Central memory CD8-positive, alpha-beta T cell (primary cell): ENCODE measurements at places on chromosomes 4 and X.

GRCh38 chr4:73850261-73850970 lies 2.7 kb upstream of the PF4V1 start:
- no peak for DNase-seq
- H3K27ac ChIP-seq = no peak overlapping the region
- H3K4me1 ChIP-seq = no peaks in the 10 kb centered on the region
- no peaks in the 10 kb centered on the region for H3K27me3 ChIP-seq
- no peak overlapping the region for H3K4me3 ChIP-seq

DNA sequence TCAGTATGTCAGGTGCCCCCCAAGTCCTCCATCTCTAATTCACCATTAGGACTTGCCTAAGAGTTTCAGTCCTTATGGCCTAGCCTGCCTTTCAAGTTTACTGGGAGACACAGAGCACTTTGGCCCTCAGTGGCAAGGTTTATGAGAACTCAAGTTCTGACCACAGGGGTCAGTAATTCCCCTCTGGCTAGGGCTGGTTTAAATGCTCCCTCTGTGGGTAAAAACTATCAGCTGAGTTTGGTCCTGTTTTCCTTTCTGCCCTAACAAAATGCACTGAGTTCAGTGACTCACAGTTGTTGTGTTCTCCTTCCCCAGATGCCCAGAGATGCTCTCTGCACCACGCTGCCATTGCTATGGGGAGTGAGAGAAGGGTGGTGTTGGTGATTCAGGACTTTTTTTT lies 163.2 kb downstream of the RELL1 start:
- peaks cover 21% of the 10 kb centered on the region for H3K27me3 ChIP-seq
- DNase-seq = no peak
- H3K4me1 ChIP-seq = no peaks in the 10 kb centered on the region
- H3K4me3 ChIP-seq = no peak overlapping the region
- H3K27ac ChIP-seq = no peak overlapping the region

- no peak overlapping the region for H3K4me3 ChIP-seq
- H3K4me1 ChIP-seq = peaks cover 29% of the 10 kb centered on the region
- no peaks in the 10 kb centered on the region for H3K27me3 ChIP-seq
- peak overlapping the region; percentile 83 for H3K27ac ChIP-seq
Observed at GRCh38 chrX:2373615-2374014, 127.2 kb downstream of the DHRSX start.

DNA sequence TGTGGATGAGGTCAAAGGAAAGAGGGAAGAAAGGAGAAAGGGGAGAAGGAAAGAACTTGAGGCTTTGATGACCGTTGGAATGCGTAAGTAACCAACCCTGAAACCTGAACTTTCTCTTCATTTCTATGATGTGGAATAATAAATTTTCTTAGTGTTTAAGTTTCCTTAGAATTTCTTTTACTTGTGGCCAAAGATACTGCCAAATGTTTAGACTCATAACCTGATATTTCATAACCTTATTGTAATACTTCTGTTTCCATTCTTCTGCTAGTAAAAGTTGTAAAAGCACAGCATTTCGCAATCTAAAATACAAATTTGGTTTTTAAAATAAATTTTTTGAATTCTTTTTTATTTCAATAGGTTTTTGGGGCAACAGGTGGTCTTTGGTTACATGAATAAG lies 258.5 kb upstream of the GIMD1 start:
- no peaks in the 10 kb centered on the region for H3K36me3 ChIP-seq
- H3K4me3 ChIP-seq = no peak overlapping the region
- H3K27me3 ChIP-seq = no peaks in the 10 kb centered on the region
- DNase-seq = no peak

DNA sequence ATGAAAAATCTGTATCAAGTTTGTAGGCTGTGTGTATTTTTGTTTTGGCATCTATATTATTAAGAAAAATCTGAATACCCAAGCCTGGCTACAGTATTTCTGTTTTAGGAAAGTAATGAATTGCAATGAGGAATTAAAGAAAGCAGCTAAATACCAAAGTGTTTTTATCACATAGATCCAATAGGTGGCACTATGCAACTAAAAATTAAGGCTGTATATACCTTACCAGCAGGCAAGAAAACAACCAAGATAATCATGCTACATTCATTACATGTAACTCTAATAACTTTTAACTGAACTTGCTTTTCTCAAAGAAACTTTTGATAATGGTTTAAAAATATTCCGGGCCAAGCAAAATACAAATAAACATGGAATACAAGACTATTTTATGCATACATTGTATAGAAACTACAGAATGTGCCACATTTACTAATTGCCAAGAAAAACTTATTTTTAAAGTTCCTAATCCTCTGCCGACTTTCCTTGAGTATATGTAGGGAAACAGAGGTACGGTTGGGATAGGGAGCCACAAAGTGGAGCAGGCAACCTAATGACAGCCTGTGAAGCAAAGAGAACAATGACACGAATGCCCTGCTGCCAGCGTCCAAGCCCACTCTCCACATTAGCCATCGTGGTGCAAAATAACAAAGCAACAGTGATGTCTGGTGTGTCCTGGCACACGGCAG lies 63.7 kb downstream of the SEC24D start:
- no peak for DNase-seq
- no peaks in the 10 kb centered on the region for H3K27me3 ChIP-seq
- H3K4me1 ChIP-seq = no peaks in the 10 kb centered on the region
- H3K27ac ChIP-seq = no peak overlapping the region

DNA sequence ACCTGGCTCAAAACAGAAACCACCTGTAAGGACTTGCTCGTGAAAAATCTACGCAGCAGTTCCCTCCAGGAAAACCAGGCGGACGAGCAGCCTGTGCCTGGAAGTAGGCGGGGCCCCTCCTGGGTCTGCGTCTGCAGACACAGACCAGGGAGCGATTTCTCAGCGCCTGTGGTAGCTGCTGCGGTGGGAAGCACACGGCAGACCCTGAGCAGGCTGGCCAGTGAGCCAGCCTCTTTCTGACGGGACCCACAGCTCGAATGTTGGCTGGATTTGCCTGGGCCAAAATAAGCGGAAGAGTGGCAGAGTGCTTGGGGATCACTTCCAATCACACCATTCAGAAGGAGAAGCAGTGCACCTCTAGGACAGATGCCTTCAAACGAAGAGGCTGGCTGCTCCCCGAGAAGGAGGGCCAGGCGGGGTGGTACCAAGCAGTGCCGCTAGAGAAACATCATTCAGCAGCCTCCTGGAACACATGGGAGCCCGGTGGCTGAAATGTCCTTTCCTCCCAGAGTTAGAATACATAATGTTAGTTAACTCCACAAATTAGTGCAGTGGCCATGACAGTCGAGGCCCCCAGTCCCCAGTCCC lies 85.9 kb downstream of the GATB start:
- DNase-seq = no peak
- no peak overlapping the region for H3K27ac ChIP-seq
- no peaks in the 10 kb centered on the region for H3K36me3 ChIP-seq
- H3K4me1 ChIP-seq = no peaks in the 10 kb centered on the region
- H3K27me3 ChIP-seq = no peaks in the 10 kb centered on the region
- H3K4me3 ChIP-seq = no peak overlapping the region

DNA sequence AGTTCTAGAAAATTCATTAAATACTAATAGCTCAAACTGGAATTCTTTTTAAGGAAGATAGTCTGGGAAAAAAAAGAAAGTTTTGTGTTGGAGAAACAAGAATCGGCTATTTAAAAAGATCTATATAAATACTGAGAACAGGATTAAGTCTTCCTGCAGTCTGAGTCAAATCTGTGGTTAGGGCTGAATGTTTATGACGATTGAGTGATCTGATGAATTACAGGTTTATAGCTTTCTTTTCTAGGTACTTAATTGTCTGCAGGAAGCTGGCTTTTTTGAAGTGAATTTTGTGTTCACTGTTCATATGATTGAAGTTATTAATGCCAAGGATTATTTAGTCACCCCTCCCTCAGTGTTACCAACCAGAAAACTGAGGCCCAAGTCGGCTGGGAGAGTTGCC lies 42.2 kb downstream of the TLL1 start:
- no peaks in the 10 kb centered on the region for H3K27me3 ChIP-seq
- no peak overlapping the region for H3K27ac ChIP-seq
- H3K4me3 ChIP-seq = no peak overlapping the region

DNA sequence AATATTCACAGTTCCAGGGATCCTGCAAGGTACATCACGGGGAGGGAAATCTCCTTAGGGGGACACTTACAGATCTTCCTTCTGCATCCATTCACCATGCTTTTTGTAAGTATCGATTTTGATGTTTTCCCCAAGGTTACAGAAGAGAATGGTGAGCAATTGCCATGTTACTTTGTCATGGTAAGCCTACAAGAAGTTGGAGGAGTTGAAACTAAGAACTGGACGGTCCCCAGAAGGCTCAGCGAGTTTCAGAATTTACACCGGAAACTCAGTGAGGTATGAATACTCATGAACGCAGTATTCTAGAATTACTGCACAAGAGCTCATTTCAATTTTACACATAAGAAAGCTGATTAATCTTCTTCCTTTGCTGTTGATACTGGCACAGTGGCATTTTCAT lies 53.9 kb downstream of the LRP2BP start:
- H3K4me3 ChIP-seq = peak overlapping the region; percentile 51
- peak overlapping the region; percentile 41 for H3K27ac ChIP-seq
- peaks cover 4% of the 10 kb centered on the region for H3K36me3 ChIP-seq
- DNase-seq = no peak
- no peaks in the 10 kb centered on the region for H3K27me3 ChIP-seq
- peaks cover 26% of the 10 kb centered on the region for H3K4me1 ChIP-seq

- no peaks in the 10 kb centered on the region for H3K4me1 ChIP-seq
- H3K4me3 ChIP-seq = no peak overlapping the region
- H3K27ac ChIP-seq = no peak overlapping the region
- H3K27me3 ChIP-seq = no peaks in the 10 kb centered on the region
Observed at GRCh38 chrX:151825925-151826485, 86.7 kb upstream of the MAGEA4 start.

DNA sequence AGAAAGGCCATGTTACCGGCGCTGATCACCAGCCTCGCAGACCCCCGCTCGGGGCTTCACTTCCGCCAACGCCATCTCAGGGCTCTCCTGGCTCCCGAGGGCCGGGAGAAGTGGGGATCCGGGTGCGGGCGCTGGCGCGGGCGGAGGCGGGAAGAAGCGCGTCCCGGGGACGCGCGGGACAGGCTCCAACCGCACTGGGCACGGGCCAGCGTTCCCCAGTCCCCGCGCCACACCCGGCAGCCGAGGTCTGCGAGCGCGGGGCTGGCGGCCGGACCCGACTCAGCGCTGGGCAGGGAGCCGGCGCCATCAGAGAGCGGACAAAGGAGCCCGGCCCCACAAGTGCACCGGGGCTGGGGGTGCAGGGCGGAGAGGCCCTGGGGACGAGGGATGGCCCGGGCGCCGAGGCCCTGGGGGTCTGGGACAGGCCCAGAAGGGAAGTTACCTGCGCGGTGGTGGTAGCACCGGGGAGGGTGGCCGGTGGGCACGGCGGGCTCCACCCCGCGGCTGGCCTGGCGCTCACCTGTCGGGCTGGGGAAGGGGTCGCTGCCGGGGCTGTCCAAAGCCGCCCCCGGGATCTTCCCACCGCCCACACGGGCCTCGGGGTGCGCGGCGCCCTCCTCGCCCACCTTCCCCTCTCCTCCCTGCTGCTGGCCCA lies 449 bp downstream of the CTPS2 start:
- peaks cover 1% of the 10 kb centered on the region for H3K36me3 ChIP-seq
- peak overlapping the region; percentile 82 for H3K27ac ChIP-seq

DNA sequence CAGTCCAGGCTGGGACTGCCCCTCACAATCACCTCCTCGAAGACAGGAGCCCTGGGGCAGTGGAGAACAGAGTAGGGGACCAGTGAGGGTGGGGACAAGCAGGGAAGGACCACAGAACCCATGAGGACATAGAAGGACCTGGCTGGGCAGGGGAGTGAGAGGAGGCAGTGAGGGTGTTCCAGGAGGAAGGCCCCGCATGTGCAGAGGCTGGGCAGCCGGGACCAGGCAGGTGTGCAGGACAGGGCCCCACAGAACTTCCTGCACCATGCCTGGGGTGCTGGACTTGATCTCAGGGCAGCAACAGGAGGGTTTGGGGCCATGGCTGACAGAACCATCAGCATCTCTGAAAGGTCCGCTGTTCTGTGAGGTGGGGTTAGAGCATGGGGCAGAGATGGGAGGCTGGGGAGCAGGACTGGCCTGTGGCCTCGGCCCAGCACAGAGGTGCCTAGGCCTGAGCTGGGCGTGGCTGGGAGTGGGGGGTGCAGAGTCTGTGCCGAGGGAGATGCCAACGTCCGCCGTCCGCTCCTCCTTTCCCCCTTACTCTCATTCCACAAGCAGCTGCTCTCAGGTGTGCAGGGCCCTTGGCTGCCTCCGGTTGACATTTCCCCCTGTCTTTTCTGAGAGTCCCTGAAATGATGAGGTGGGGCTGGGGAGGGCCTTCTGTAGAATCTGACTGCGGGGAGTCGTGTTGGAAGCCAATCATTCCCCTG lies 40.8 kb downstream of the EVC start:
- H3K27me3 ChIP-seq = no peaks in the 10 kb centered on the region
- no peaks in the 10 kb centered on the region for H3K4me1 ChIP-seq
- peaks cover 4% of the 10 kb centered on the region for H3K36me3 ChIP-seq
- no peak for DNase-seq
- no peak overlapping the region for H3K27ac ChIP-seq

- no peak overlapping the region for H3K27ac ChIP-seq
- no peak for DNase-seq
- no peaks in the 10 kb centered on the region for H3K36me3 ChIP-seq
Observed at GRCh38 chrX:54776987-54777672, 20.9 kb downstream of the ITIH6 start.

DNA sequence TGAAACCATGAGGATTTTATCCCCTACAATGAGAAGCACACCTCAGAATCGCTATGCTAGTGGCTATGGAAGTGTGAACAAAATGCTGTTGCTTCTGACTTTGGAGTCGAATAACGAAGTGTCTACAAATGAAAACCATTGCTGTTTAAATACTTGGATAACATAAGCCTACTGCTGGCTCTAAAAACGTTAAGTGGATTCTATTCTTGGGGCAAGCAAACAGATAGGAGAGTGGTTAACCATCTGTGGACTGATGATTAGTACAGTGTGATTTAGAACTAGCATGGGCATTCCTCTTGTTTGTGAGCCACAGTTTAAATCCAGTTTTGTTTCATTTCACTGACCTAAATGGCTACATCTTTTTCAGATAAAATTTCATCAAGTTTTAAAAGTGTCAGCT lies 109.7 kb upstream of the PNPLA4 start:
- no peak overlapping the region for H3K4me3 ChIP-seq
- no peaks in the 10 kb centered on the region for H3K36me3 ChIP-seq
- DNase-seq = no peak
- peak overlapping the region; percentile 49 for H3K27ac ChIP-seq
- H3K27me3 ChIP-seq = peaks cover 8% of the 10 kb centered on the region

- H3K27ac ChIP-seq = peak overlapping the region; percentile 61
- peak overlapping the region; percentile 79 for H3K4me3 ChIP-seq
- peak; percentile 70 for DNase-seq
- peaks cover 8% of the 10 kb centered on the region for H3K4me1 ChIP-seq
Observed at GRCh38 chrX:49100704-49101628, 21.3 kb upstream of the WDR45 start.

DNA sequence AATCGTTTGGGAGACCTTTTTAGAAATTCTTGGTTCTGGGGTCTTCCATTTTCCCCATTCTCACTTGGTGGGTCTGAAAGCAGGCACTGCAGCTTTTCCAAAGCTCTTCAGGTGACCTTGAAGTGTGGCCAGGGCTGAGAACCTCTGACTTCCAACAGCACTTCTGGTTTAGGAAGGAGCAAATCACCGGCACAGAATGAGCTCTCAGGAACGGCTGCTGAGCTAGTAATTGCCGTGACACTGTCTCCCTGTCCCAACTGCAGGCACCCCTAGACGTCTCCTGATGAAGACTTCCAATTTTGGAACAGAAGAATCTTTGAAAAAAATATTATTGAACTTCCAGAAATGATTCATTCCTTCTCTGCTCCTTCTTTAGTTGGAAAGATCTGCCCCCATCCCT lies 31.3 kb downstream of the CD38 start:
- no peak for DNase-seq
- H3K27me3 ChIP-seq = no peaks in the 10 kb centered on the region
- H3K27ac ChIP-seq = no peak overlapping the region
- H3K4me1 ChIP-seq = peaks cover 21% of the 10 kb centered on the region
- peak overlapping the region; percentile 10 for H3K4me3 ChIP-seq
- H3K36me3 ChIP-seq = peaks cover 3% of the 10 kb centered on the region
